ENCODE measurements at places on chromosomes 12 and 14. TPM values are rescaled to one million over a fixed set of nuclear protein-coding genes. Genes with fewer than 3 reads are reported as not detected.

DNA sequence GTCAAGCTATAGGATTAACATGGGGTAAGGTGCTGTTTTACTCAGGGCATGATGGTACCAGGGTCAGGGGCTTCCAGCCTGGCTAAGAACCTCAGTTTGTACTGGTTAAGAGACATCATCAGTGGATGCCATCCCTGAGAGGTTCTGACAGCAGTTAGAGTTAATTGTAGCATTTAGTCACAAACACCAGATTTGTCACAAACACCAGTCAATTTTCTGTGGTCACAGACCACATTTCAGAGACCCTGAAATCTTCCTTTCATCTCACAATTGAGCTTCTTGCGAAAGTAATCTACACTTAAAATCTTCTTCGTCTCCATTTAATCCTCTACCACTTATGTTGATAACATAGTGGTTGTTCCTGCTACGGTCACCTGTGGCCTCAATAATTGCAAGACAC, 143.0 kb upstream of the EGLN3 start:
- no peaks in the 10 kb centered on the region for H3K4me1 ChIP-seq
- H3K27me3 ChIP-seq: no peaks in the 10 kb centered on the region
- H3K4me3 ChIP-seq: no peak overlapping the region
- DNase-seq: no peak
- no peaks in the 10 kb centered on the region for H3K36me3 ChIP-seq

DNA sequence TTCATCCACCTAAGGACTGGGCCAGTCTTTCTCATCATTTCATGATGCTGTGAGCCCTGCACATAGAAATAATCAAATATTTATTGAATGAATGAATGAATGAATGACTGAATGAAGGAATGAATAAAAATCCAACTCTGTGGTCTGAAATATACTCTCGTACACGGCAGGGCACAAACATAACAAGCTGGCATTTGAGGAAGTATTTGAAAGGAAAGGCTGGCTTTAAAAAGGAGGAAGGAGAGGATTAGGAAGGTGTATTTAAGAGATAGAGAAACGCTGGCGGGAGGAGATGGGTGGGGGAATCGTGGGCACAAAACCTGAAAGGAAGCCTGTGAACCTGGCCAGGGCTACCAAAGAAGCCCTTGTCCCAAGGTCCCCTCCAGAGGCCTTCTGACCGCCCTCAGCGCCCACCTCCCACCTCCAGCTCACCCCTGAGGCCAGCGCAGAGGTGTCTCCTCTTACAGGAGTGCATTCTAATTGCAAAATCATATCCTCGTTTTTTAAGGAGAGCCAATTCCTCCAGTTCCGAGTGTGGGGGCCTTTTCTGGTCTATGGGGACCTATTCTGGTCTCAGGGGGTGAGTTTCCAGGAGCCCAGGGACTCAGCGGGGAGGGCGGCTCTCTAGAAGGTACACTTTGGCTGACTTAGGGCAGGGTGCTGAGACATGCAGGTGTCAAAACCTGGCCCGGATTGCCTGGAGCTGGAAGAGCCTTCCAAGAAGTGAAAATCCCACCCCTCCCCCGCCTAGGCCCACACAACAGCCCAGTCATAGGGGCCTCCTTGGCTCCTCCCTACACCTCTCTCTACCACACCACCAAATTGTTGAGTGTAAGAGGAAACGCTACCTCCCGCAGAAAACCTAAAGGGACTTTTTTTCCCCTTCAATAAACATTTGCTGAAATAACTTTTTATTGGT, 8.7 kb upstream of the JDP2 start:
- no peak overlapping the region for H3K27ac ChIP-seq
- H3K4me1 ChIP-seq: no peaks in the 10 kb centered on the region
- peaks cover 8% of the 10 kb centered on the region for H3K27me3 ChIP-seq

Gene ABHD4
- 34.8 TPM for total RNA-seq

- H3K36me3 ChIP-seq: no peaks in the 10 kb centered on the region
- H3K4me3 ChIP-seq: no peak overlapping the region
- peaks cover 84% of the 10 kb centered on the region for H3K4me1 ChIP-seq
- peak overlapping the region; percentile 99 for H3K27ac ChIP-seq
- no peaks in the 10 kb centered on the region for H3K27me3 ChIP-seq
Observed at GRCh38 chr14:73753124-73753886, 39.1 kb upstream of the PNMA1 start.

DNA sequence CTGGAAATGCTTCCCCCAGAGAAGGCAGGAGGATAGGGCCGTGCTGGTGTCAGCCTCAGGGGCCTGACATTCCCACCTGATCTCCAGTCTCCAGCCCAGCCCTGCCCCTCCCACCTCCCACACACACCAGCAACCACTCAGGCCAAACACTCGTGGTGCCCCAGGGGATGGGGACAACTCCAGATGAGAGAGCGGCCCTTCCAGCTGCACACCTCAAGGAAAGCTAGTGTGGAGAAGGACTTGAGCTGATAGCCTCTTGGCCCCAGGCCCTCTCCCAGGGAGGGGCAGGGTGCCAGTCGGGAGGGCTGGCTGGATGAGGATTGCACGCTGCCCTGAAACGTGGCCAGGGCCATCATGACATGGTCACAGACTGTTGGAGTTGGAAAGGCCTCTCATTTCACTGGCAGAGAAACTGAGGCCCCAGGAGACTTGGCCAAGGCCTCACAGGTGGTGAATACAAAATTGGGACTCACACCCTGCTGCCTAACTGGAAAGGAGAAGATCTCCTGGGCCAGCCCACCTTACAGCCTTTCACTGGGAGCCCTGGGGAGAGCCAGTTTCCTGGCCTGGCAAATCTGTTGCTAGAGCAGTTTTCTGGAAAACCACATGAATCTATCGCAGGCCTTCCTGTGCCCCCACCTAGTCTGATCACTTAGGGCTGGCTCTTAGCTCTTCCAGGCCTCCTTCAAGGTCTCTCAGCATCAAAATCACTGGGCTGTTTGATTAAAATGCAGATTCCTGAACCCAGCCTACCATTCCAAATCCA, 52.1 kb downstream of the IRF2BPL start:
- H3K36me3 ChIP-seq: no peaks in the 10 kb centered on the region
- no peak overlapping the region for H3K4me3 ChIP-seq
- H3K27ac ChIP-seq: no peak overlapping the region

- H3K36me3 ChIP-seq: no peaks in the 10 kb centered on the region
- peaks cover 6% of the 10 kb centered on the region for H3K4me1 ChIP-seq
- DNase-seq: no peak
- no peak overlapping the region for H3K27ac ChIP-seq
- no peak overlapping the region for H3K4me3 ChIP-seq
- H3K27me3 ChIP-seq: no peaks in the 10 kb centered on the region
Observed at GRCh38 chr12:76644950-76645349, 85.4 kb upstream of the OSBPL8 start.

GRCh38 chr12:46165191-46165590, 103.7 kb downstream of the SLC38A1 start:
- H3K27me3 ChIP-seq: peaks cover 18% of the 10 kb centered on the region
- H3K27ac ChIP-seq: no peak overlapping the region
- no peak for DNase-seq
- no peaks in the 10 kb centered on the region for H3K4me1 ChIP-seq
- H3K4me3 ChIP-seq: no peak overlapping the region

Gene CMA1
- not detected for total RNA-seq

GRCh38 chr14:59463787-59464485, 1.2 kb downstream of the GPR135 start:
- no peak for DNase-seq
- H3K36me3 ChIP-seq: no peaks in the 10 kb centered on the region
- H3K4me1 ChIP-seq: peaks cover 5% of the 10 kb centered on the region
- H3K27me3 ChIP-seq: no peaks in the 10 kb centered on the region

Gene RERGL
- total RNA-seq: not detected

DNA sequence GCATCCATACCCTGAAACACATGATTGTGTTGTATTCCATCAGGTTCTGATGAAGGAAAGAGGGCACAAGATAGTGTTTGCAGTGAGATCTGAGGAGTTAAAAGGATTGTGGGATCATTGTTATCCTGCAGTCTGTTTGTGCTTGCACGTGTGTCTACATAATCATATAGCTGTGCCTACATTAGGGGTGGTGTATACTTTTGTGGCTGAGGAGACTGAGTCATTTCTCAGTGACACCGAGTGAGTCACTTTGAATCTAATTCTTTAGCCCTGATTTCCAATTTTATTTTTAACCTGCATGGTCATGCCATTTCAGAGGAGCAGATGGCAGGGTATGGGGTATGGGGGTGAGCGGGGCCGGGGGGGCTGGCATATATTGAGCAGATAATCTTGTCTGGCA, 133.2 kb downstream of the ANO4 start:
- no peaks in the 10 kb centered on the region for H3K4me1 ChIP-seq
- no peaks in the 10 kb centered on the region for H3K27me3 ChIP-seq
- H3K4me3 ChIP-seq: no peak overlapping the region
- H3K36me3 ChIP-seq: no peaks in the 10 kb centered on the region
- no peak overlapping the region for H3K27ac ChIP-seq

Gene SMOC1
- 0.78 TPM for total RNA-seq

All from endothelial cell of umbilical vein (primary cell).